Renal pelvis (tissue), 12 donors: ENCODE measurements at places on chromosomes 5 and 9. TPM values are rescaled to one million over a fixed set of nuclear protein-coding genes. Genes with fewer than 3 reads are reported as not detected.

The ACSL6 gene
- polyA plus RNA-seq = 1.4 TPM

The IFNA2 gene
- polyA plus RNA-seq = not detected

The SNAPC3 gene
- polyA plus RNA-seq = 50.7 TPM

The FOXI1 gene
- 5.2 TPM for polyA plus RNA-seq
